ENCODE measurements at places on chromosomes 3 and 15.

DNA sequence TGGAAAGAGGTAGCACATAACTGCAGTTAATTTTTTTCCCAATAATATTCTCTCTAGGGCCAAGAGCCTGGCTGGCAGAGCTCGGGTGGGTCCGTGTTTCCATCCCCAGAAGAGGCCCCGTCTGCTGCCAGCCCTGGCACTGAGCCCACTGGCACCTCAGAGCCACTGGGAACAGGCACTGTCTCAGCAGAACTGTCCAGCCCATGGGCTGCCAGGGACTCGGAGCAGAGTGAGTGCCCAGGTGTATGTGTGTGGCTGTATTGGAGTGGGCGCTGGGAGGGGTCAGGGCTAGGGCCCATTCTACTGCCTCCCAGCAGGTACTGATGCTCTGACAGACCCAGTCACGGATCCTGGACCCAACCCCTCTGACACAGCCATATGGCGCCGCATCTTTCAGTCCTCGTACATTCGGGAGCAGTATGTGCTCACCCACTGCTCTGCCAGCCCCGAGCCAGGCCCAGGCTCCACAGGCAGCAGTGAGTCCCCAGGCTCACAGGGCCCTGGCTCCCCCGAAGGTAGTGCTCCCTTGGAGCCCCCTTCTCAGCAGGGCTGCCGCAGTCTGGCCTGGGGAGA is 8.9 kb downstream of the VWA5B2 start:
- no peak for DNase-seq

GRCh38 chr3:137065381-137065780 is 107.6 kb downstream of the IL20RB start:
- no peak for DNase-seq

GRCh38 chr3:141529256-141529655 is 42.4 kb downstream of the RASA2 start:
- no peak for DNase-seq

DNA sequence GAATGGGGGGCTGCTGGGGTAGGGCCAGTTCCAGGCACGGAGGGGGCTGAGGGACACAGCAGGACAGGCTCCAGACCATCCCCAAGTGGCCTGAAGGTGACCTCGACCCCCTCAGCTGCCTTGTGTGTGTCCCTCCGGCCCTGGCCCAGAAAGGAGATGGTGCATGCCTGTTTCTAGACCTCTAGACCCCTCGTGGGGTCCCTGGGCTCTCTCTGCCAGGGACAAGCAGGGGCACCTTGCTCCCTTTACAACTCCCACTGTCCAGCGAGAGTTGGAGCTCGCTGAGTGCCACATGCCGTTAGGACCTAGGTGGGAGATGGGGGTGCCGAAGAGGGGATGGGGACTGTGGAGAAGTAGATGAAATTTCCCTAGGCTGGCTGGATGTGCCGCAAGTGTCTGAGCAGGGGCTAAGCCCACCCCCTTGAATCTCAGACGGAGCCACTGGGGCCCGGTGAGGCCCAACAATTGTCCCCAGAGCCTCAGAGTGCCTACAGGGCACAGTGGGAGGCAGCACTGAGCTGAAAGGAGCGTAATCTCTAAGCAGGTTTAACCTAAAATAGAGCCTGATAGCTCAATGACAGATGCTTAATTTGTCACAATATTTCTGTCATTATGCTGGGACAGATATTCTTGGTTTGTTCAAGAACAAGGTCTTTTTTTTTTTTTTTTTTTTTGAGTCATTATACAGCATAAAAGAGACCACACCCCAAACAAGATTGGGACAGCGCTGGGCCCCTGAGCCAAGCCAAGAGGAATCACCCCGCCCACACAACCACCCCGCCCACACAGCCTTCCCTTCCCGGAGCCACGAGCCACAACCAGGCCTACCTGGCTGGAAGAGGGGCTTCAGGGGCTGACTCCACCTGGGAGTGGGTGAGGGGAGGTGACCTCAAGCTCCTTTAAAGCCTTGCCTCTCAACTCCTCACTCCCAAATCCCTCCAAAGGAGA is 23.6 kb upstream of the KLF13 start:
- peak; percentile 14 for DNase-seq

DNA sequence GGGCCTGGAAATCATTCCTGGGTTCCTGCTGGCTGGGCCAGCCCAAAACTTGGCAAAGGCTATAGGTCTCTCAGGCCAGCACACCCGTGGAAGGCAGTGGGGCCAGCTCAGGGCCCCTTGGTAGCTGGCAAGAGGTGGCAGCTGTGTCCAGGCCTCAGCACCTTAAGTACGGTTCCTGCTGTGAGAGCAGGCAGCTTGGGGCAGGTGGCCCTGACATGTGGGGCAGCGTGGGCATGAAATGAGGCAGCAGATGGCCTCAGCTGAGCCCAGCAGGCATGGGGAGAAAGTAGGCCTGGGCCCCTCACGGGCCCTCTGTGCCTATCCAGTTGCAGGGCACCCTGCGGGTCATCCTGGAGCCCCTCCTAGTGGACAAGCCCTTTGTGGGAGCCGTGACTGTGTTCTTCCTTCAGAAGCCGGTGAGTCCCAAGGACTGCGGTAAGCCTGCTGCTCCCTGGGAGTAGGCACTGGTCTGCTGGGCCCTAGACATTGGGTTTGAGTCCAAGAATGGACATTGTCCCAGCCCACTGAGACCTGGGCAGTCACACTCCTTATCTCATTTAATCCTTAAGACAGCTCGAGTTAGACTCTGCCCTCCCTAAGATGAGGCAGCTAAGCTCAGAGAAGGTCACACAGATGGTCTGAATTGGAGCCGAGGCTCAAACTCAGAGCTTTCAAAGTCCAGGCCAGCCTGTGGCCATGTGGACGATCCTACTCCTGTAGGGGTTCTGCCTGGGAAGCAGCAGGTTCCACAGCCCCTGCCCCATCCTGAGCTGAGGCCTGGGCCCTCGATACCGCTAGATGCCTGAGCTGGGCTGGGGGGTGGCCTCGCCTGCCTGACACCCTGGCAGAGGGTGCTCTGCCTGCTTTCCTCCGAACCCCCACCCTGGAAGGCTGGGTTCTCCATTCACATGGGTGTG is 25.5 kb downstream of the ESYT3 start:
- DNase-seq = no peak

DNA sequence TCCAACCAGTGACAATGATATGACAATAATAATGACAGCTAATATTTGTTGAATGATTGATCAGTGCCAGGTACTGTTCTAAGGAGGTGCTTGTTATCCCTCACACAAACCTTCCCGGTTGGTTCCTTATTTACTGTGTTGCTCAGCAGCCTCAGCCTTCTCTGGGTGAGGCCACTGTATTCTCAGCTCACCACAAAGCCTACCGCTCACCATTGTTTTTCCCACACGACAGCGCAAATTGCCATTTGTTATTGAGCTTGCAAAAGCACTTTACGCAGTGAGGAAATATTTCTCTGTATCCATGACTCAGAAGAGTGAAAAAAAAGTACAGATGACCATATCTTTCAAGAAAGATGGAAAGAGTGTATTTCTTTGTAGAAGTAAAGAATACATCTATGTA is 49.5 kb upstream of the PDZRN3 start:
- no peak for DNase-seq

DNA sequence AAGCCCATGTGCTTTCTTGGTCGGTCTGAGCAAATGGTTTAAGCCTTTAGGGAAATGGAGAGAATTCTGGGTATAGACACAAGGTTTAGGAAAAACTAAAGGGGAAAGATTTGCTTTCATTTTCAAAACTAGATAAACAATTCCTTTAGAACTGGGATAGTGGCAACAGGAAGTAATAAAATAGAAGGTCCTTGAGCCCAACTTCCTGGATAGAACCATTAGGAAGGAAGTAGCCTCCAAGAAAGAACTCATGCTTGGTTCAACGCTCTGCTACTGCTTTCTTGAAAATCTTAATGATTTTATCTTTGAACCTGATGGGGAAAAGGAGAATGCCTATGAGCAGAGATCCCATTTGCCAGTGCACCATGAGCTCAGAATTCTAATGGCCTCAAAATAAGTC is 147.0 kb upstream of the THRB start:
- no peak for DNase-seq

DNA sequence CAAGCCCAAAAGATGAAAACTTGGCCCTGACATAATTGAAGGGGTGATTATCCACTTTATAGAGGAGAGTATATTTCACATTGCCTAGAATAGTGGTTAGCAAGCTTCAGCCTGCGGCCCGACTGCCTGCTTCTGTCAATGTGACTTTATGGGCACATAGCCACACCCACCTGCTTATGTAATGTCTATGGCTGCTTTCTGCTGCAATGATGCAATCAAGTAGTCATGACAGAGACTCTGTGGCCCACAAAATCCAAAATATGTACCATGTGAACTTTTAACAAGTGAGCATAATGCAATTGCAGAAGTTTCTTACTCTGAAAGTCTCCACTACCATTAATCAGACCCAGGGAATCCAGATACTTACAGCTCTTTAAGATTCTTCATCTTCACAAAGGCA is 103.1 kb downstream of the LRIG1 start:
- no peak for DNase-seq

Data from activated CD4-positive, alpha-beta T cell treated with anti-CD3 and anti-CD28 coated beads, Interleukin-2, amount 50 U/mL, for 4 hours (primary cell).